ENCODE measurements at places on chromosomes 12 and 14.

DNA sequence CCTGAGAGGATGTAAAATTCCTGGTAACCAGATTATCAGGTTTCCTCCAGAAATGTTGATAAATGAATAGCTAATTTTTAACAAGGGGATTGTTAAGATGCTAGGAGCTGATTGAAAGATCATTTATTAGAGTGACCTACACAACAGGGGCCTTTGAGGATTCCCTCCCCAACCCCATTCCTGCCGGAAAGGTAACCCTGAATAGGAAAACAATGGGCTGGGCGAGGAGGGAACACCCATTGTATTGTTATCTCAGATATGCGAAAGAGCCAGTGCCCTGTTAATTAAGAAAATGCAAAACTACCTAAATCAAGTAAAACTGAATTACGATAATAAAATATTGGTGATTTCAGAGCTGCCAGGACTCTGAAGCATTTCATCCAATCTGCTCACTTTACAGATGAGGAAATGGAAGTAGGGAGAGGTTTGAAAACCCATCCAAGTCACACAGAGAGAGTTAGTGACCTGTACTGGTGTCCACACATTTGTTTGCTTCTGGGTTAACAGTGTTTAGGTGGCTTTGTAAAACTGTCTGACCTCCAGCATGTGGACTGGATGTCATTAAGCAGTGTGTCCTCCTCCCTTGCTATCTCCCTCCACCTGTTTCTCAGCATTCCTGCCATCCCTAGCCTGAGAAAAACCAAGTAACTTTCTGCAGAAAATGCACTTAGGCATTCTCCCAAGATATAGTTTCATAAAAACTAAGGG, 214.8 kb downstream of the TTC6 start:
- no peak for DNase-seq

DNA sequence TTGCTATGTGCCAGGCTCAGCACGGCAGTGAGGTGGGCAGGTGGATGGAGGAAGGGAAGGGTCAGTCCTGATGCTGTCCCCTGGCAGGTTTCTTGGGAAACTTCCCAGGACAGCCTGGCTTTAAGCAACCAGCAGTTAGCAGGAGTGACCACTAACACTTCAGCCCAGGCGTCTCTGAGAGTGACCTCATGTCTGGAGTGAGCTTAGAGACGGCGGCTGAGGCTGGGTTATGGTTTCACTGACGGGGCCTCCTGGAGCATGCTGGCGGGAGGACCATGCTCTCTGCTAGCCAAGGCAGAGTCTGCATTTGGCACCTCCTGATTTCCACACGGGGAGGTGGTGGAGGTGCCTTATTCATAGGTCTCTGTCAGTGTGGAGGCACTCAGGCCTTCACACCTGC, 2.5 kb downstream of the HHIPL1 start:
- DNase-seq = no peak

- no peak for DNase-seq
These were observed 1278.7 kb upstream of the USP15 start for GRCh38 chr12:60981473-60981872.

DNA sequence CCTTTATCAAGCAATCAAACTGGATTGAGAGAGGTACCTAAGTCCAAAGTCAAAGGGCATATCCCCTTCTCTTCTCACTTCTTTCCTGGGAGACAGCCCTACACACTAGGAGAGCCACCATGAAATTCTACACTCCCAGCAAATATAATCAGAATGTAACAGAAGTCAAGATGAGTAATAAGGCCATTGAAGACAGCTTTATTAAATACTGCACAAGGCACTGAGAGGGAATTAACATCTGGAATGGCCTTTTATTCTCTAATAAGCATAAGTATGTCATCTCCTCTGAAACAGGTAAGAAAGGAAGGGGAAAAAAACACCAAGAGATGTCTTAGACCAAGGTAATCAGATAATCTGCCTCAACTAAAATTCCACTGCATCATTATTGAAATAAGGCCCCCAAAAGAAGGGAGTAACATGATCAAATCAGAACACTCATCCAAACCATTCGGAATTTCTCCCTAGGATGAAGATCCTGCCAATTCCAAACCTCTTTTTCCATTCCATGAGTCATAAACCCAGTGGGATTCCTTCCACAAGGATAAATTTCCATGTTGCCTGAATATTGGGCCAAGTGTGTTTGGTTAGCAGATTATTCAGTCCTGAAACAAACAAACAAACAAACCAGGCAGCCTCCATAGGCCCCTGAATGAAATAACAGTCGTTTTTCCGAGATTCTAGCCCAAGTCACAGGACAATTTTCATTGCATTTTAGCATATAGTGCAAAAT, 19.9 kb downstream of the SLC35F4 start:
- no peak for DNase-seq

DNA sequence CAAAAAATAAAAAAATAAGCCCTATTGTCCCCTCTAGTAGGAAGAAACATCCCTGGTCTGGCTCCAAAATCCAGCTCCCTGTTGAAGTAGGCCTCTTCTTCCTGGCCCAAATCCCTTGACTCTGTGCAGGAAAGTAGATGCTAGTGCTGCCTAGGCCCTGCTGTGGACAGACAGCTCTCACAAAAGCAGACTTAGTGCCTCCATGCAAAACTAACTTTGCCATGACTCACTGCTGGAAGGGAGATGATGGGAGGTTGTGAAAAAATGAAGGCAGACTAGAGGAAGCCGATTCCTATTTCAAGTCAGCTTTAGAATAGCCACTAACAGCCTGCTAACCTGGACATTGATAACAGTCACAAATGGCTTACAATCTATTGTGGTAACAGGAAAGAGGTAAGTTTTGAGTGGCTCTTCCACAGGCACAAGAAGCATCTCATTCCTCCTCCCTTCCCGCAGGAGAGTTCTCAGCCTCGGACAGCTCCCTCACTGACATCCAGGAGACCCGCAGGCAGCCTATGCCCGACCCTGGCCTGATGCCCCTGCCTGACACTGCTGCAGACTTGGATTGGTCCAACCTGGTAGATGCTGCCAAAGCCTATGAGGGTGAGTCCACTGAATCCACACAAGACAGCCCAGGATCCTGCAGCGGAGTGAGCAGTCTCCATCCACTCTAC, 198.9 kb upstream of the RGS6 start:
- no peak for DNase-seq

GRCh38 chr12:3135522-3136461, 58.6 kb downstream of the TSPAN9 start:
- DNase-seq = peak; percentile 5

DNA sequence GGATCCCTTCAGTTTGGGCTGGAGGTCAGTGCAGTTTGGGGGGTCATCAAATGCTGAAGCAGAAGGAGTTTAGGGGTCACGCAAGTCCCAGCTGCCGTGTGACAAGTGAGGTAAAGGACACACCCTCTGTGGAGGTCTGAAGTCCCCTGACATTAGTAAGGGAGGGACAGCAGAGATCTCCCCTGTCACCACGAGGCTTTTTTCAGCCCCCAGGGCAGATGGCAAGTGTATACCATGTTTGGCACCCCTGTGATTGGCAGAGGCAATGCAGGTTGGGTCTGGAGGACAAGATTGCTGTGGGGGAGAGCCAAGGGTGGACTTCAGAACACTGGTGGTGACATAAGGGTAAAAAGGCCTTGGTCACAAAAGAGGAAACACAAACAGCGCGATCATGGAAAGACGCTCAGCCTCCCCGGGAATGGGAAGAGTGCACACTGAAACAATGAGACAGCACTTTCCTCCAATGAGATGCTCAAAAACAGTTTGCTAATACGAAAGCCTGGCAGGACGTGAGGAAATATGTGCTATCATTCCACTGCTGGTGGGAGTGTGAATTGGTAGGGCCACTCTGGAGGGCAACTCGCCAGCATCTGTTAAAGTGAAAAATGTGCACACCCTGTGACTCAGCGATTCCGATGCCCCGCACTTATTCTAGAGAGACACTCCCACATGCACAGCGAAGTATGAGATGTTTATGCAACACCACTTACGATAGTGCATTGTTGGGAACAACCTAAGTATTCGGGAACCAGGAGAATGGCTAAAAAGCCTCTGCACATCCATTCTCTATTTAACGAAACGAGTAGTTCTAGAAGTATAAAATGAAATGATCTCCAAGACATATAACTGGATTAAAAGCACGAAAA, 14.4 kb upstream of the CD27 start:
- no peak for DNase-seq

DNA sequence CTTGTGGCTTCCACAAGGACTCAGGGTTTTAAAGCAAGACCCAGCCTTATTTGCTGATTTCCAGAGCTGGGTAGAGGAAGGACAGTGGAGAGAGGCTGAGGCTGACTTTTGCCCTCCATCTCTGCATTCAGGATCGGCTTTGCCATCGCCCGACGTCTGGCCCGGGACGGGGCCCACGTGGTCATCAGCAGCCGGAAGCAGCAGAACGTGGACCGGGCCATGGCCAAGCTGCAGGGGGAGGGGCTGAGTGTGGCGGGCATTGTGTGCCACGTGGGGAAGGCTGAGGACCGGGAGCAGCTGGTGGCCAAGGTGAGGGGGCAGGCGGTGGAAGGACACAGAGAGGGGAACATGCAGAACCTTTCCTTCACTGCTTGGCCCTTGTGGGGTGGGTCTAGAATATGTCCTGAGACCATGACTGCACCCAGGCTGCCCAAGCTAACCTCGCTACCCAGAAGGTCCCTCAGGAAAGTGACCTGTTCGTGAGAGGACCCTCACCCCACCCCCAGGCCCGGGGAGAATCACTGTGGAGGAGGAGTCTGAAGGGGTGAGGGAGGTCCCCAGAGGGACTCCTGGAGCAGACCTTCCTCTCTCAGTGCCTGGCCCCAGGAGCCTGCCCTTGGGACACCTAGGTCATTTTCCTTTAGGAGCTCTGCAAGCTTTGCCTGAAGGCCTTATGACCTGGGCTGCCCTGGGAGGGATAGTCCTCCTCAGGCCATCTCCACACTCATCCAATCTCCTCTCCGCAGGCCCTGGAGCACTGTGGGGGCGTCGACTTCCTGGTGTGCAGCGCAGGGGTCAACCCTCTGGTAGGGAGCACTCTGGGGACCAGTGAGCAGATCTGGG, 3.1 kb downstream of the DHRS2 start:
- no peak for DNase-seq
